GM12892 (cell line): ENCODE measurements at places on chromosomes 11 and 22.

GRCh38 chr11:47453365-47453764, 4.4 kb upstream of the RAPSN start:
- no peak for DNase-seq

DNA sequence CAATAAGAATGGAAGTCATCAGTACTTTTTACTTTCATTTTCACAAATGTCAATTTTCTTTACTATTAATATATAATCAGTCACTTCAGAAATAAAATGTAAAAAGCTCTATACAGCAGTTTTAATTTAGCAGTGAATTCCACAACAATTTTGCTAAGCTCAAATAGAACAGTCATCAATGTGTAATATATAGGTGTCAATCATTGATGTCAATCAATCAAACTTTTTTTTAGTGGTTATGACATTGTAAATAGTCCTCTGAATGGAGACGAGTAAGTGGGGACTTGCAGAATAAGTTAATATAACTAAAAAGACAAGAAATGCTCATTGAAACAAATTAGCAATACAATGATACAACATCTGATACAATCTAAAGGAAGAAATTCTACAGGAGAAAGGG, 327.4 kb downstream of the GUCY1A2 start:
- DNase-seq = no peak

DNA sequence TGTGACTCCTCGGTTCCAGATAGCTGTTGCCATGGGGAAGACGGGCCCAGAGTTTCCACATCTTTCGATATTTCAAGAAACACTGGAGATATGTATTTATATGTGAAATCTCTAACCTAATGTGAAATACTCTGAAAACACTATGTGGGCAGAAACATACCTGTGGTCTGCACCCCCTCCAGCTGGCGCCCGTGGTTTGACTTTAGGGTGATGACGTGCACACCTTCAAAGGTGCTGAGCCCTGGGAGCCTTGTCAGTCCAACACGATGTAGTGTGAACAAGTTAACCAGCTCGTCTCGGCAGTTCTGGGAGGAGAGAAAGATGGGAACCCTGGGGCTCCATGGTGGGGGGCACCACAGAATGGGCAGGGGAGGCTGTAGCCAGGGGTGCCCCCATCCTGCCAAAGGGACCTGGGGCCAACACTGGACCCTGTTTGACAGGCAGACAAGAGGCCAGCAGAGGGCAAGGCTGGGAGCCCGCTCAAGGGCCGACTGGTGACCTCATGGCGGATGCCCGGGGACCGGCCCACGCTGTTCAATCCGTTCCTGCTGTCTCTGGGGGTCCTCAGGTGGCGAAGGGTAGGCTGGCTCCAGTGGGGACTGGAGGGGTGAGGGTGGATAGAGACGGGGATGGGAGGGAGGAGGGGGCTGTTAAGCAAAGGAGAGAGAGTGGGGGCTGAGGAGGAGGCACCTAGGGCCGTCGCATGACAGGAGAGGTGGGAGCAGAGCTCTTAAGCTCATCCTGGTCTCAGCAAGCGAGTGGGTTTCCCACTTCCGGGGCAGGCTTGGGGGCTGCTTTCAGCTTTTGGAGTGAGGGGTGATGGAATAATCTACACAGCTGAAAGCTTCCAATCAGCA, 43.8 kb downstream of the TRIOBP start:
- DNase-seq = no peak

DNA sequence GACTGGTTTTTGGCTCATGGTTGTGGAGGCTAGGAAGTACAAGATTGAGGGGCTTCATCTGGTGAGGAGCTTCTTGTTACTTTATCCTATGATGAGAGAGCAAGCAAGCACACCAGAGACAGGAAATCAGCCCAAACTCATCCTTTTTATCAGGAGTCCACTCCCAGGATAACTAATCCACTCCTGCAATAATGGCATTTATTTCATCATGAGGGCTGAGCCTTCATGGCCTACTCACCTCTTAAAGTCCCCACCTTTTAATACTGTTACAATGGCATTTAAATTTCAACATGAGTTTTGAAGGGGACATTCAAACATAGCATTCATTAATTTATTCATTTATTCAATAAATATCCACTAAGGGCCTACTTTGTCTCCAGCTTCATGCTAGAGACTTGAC, 60.9 kb downstream of the PARVA start:
- DNase-seq = no peak

- DNase-seq = no peak
These were observed 503.2 kb upstream of the B3GAT1 start for GRCh38 chr11:134915212-134915611.

- DNase-seq = no peak
These were observed 8.9 kb upstream of the CLMP start for GRCh38 chr11:123203934-123204333.

DNA sequence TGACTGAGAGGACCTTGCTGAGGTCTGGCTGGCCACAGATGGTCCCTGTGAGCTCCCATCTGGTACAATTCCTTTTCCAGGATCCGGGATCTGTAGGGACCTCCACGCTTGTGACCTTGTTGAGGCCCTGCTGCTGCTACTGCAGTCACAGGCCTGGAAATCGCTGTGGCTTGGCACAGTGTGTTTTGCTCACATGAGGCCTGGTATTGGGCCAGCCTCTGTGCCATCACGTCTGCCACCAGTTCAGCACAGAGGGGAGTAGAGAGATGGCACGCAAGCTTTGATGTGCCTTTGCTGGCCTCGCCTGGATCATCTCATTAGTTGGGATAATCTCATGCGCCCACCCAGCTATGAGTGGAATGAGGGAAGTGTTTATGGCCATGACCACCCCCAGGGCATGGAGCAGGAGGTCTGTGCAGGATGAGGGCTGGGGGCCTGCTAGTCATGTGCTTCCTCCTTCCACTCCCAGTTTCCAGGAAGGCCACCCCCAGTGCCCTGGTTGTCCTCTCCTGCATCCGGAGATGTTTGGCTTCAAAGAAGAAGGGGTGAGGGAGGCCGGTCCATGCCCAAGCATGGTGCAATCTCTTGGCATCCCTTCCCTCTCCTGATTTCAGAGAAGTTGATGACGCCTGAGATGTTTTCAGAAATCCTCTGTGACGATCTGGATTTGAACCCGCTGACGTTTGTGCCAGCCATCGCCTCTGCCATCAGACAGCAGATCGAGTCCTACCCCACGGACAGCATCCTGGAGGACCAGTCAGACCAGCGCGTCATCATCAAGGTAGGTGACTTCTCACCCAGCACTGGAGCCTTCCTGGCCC, 22.4 kb downstream of the DERL3 start:
- no peak for DNase-seq

GRCh38 chr11:33109294-33109895, 51.9 kb downstream of the CSTF3 start:
- no peak for DNase-seq

DNA sequence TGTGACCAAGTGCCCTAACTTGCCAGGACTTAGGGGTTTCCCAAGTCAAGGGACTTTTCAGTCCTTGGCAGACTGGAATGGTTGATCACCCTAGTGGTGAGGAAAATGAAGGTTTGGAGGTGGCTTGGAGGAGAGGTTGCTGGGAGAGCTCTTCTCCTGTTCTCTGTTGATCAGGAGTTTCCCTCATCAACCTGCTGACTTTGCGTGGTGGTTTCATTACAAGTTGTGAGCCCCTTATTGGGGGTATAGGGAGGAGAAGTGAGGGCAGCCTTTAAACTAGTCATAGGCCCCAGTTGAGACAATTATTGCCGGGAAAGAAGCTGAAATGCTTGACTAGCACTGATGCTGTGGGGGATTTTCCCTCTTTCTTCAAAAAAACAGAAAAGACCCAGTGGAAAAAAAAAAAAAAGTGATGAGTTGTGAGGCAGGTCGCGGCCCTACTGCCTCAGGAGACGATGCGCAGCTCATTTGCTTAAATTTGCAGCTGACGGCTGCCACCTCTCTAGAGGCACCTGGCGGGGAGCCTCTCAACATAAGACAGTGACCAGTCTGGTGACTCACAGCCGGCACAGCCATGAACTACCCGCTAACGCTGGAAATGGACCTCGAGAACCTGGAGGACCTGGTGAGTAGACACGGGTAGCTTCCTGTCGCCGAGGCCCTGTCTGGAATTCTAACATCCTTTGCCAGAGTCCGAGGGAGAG, at the start of gene CXCR5:
CXCR5 (plus strand) TSS at position 525 of the 704 bp plus-strand sequence; CDS start at position 575, 50 bp downstream.
- no peak for DNase-seq

DNA sequence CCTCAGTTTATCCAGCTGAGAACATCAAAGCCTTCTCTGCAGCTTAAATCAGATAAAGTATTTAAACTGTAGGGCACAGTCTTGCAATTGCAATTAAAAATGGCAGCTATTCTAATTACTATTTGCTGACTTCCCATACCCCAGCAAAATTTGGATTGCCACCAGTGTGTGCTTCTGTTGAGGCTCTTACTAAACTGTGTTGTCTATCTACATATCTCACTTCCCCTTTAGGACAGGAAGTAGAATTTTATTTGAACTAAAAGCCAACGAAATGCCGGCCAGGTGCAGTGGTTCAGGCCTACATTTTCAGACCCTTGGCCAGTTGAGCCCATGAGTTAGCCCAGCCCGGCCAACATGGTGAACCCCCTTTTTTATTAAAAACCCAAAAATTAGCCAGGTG, 7.1 kb downstream of the SAA4 start:
- peak; percentile 31 for DNase-seq

DNA sequence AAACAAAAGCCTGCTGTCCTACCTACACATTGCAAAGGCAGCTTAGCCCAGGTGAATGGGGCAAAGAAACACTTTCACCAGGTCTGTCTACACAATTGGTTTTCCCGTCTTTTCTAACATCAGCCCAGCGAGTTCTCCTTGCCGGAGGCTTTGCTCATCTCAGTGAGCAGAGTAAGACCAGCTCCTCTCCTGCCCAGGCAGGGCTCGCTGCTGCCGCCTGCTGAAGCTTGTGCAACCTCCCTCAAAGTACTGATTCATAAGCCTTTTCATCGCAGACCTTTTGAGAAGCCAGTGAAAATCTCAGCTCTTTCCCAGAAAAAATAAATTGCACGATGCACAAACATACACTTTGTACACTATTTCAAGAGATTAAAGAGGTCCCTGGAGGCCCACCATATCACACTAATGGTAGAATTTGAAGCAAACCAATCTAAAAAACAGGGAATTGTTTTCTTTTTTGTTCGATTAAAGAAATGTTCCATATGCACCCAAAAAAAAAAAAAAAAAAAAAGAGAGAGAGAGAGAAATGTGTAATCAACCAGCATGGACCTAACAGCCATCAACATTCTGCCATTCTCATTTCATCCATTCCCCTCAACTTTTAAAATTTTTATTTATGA, 328.1 kb upstream of the MPPED2 start:
- DNase-seq = peak; percentile 1

DNA sequence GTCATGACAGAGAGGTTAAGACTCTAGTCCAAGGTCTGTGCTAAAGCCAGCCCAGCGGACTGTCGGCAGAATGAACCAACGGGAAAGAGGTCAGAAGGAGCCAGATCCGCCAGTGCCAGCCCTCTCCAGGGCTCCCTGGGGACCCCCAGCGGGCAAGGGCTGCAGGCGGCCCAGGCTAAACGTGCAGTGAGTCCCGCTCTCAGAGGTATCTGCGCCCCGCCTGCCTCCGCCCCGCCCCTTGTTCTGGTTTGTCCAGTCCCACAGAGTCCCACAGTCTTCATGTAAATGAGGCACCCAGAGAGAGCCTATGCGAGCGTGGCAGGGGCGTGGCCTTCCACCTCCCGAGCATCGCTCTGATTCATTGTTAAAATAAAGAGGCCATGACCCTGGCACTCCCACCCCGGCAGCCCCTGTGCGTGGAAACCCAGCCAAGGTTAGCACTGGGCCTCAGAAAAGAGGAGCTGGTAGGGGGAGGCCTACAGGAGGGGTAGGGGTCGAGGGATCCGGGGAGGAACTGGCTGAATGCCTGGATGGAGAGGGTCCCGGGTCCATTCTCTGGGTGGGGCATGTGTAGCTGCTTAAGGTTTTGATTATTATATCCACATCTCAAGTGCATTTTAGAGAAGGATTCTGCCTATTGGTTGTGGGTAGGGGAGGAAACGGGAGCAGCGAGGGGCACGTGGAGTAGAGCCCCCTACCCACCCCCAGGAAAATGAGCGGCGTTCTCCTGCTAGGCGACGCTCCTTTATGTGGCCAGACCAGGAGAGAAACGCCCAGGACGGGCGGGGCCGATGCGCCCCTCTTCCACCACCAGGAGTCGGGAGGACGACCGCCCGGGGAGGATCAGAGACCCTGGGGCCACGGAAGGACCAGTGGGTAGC, at the start of gene TRIOBP:
TRIOBP (plus strand) TSS at position 392 of the 881 bp plus-strand sequence. CDS start 4,318 bp downstream, outside the sequence.
- DNase-seq = peak; percentile 46

GRCh38 chr22:46240506-46240905, 9.6 kb downstream of the CDPF1 start:
- DNase-seq = no peak

DNA sequence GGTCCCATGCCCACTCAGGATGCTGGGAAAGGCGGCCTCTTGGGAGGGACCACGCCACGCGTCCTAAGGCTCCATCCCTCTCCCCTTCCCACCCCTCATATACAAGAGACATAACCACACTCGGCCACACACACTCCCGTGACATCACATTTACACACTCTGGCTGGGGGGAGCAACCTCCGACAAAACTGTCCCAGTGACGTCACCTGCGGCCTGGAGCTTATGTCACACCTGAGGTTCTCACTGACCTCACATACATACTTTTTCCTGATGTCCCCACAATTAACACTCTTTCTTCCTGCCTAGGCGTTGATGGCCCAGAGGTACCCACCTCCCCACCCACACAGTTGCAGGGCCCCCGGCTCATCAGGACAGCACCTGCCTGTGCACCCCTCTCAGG, 1.9 kb downstream of the ELFN2 start:
- no peak for DNase-seq

DNA sequence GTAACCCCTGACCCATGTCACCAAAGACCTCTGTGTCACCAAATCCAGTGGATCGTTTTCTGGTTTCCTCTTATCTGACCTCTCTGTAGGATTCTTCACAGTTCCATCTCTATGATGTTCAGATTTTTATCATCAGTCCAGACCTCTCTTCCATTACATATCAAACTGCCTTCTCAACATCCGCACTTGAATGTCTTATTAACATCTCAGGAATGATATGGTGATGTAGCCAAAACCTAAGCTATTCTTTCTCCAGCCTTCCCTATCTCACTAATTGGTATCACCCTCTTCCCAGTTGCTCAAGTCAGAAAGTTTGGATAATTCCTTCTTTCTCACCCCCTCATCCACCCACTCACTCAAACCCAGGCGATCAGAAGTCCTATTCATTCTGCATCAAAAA, 13.4 kb downstream of the APLNR start:
- DNase-seq = no peak

- DNase-seq = no peak
These were observed 451.3 kb downstream of the METTL15 start for GRCh38 chr11:28559492-28559891.

DNA sequence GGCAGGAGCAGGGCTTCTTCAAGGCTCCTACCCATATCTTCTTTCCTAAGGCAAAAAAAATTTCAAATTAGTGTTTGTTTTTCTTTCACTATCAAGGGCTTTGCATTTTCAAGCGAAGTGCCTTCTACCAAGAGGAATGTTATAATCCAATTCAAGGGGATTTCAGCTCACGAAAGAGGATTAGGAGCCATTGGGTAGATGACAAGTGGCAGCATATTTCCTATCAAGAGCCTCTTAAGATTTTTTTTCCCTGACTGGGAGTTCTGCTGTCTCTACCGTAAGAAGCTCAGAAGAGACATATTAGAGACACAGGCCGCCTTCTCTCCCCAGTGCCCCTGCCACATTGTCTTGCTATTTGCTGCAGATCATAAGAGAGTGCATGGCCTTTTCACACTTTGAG, 55.9 kb upstream of the BMAL1 start:
- DNase-seq = no peak
